ENCODE measurements at places on chromosomes 2 and 18.
A peak's percentile ranks its signal among the peaks of the same experiment; 100 is the strongest.

DNA sequence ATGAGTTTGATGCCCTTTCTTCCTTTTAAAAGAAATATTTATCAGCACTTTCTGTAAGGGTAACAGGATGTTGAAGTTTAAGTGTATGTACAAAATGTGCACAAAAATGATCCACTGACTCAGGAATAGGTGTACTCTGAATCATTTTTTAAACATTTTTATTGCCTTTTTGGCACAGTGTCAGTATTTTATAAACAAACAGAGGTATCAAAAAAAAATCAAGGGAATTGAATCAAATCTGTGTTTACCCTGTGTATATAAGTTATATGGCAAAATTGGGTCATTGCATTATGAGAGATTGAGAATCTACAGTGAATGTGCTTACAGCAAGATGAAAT lies 513.9 kb upstream of the NETO1 start:
- DNase-seq, result no peak

GRCh38 chr2:23746141-23746863 lies 180.6 kb downstream of the ATAD2B start:
- no peak for DNase-seq

GRCh38 chr2:7742301-7742700 lies 825.1 kb downstream of the RNF144A start:
- DNase-seq, result no peak

DNA sequence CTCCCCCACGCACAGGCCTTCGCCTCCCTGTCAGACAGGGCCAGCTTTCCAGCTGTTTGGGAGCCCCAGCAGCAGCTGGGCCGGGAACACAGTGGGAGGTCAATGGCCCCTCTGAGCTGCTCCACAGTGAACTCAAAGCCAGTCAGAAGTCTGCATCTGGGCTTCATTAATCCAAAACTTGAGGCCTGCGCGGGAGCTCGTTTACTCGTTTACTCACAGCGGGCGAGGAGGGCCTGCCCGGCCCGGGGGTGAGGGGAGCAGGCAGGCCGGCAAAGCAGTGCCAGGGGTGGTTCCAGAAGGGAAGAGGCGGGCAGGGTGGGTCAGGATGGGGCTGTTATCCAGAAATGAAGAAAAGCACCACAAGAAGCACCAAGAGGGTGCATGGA lies 36.8 kb upstream of the SEMA4C start:
- DNase-seq, result no peak

- DNase-seq, result no peak
Measured at GRCh38 chr2:21233194-21233593, 109.4 kb downstream of the TDRD15 start.

- DNase-seq, result peak; percentile 5
Measured at GRCh38 chr2:198930170-198930569, 527.6 kb downstream of the SATB2 start.

DNA sequence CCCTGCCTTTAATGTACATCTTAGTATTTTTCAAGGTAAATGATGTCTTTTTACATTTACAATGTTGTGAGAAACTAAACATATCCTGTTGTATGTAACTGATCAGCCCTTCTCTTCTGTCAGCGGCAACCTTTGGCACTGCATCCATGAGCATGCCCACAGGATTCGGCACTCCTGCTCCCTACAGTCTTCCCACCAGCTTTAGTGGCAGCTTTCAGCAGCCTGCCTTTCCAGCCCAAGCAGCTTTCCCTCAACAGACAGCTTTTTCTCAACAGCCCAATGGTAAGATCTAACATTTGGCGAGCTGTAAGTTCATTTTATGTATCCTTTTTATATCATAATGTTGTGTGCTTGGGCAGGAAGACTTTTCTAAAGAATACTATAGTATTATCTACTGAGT lies 46.9 kb upstream of the SCYGR2 start:
- no peak for DNase-seq

- DNase-seq, result peak; percentile 20
Measured at GRCh38 chr2:214542866-214543265, 132.0 kb downstream of the VWC2L start.

DNA sequence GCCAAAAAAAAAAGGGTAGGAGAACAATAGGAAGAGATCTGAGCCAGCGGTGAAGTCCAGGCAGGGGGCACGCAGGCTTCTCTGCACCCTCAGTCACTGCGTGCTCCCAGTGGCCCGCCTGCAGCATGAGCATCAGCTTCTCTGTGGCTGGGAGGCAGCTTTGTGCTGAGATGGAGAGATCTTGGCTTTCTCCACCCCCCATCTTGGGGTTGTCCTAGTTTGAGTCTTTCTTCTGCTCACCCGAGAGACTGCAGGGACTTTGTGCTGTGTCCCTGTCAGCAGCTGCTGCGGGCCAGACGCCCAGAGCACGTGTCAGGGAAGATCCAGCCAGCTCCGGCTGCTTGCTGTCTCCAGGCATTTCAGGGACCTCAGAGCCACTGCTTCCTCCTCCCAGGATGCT lies 20.3 kb downstream of the TRAPPC12 start:
- no peak for DNase-seq

DNA sequence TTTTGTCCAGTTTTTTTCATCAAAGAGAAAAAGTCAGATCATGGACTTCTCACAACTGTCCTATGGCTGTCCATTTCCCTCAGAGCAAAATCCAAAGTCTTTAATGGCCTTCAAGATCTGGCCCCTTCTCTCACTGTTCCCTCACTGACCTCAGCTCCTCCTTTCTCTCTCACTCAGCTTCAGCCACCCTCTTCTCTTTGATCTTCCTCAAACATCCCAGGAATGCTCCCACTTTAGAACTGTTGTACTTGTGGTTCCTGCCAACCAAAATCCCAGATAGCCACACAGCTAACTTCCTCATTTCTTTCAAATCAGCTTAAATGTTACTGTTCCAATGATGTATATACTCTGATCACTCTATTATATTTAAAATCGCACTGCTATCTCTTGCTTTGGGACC lies 82.9 kb downstream of the NUP35 start:
- DNase-seq, result peak; percentile 65

DNA sequence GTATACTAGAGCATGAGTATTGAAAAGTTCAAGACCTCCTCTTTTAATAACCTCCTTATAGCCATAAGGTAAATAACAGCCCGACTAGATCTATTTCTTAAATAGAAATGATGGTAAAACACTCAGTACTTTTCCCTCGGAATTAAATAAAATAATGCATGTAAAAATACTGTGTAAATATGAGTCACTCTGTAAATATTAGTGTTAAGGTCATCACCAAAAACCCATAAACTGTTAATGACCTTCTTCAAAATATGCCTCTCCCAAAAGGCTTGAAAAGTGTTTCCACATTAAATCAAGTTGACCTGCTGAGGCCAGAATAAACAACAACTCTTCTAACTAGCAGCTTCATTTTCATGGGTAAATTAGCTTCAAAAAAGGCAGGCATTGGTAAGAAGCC lies 25.3 kb upstream of the BZW1 start:
- peak; percentile 71 for DNase-seq

GRCh38 chr2:141331127-141331526 lies 799.7 kb downstream of the LRP1B start:
- DNase-seq, result peak; percentile 86

DNA sequence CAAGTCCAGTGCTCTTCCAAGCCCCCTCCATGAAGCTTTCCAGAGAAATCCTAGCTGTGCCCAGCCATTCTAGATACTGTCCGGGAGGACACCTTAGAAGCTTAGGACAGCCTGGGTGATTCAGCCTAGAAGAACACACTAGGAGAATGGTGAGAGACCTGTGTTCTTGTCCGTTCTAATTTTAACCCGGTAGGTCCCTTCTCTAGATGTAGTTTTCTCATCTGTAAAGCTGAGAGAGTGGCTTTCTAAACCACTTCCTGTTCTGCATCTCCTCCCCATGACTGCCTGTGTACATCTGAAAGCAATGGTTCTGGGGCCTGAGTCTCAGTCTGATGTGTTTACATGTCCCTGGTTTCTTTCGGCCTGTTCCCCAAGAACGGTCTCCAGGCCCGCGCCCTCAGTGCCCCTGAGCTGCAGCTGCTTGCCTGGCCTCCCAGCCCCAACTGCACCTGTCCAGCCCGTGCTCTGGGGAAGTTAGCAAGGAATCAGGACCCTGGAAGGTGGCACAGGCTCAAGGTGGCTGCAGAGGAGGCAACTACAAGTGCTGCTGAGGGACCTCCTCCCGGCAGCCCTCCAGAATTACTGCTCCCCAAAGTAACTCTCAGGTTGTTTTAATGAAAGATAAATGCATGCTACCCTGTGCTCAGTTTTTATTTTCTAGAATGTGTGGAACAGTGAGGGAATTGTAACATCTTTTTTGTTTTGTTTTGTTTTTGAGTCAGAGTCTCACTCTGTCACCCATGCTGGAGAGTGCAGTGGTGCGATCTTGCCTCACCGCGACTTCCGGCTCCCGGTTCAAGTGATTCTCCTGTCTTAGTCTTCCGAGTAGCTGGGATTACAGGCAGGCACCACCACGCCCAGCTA lies 105.9 kb downstream of the LBH start:
- DNase-seq, result no peak

GRCh38 chr2:109173311-109174171 lies 44.5 kb downstream of the SH3RF3 start:
- peak; percentile 73 for DNase-seq

GRCh38 chr2:212409560-212409959 lies 129.0 kb downstream of the ERBB4 start:
- DNase-seq, result no peak

Measured in A172 (cell line).